ENCODE measurements at places on chromosomes 2 and 18. TPM values are rescaled to one million over a fixed set of nuclear protein-coding genes. Genes with fewer than 3 reads are reported as not detected.

GALNT14 gene
- 0.90 TPM for total RNA-seq

- peaks cover 80% of the 10 kb centered on the region for H3K36me3 ChIP-seq
- H3K4me1 ChIP-seq: peaks cover 20% of the 10 kb centered on the region
- no peak overlapping the region for H3K4me3 ChIP-seq
- no peak overlapping the region for H3K27ac ChIP-seq
These were observed 62.6 kb downstream of the TRAPPC8 start for GRCh38 chr18:31880186-31880898.

GRCh38 chr18:48607056-48607984 lies 68.5 kb downstream of the CTIF start:
- no peak for DNase-seq
- H3K27me3 ChIP-seq: no peaks in the 10 kb centered on the region
- H3K4me1 ChIP-seq: no peaks in the 10 kb centered on the region
- no peak overlapping the region for H3K4me3 ChIP-seq
- no peak overlapping the region for H3K27ac ChIP-seq

GRCh38 chr2:241267249-241268067 lies 48.0 kb downstream of the HDLBP start:
- H3K4me1 ChIP-seq: peaks cover 29% of the 10 kb centered on the region
- no peaks in the 10 kb centered on the region for H3K27me3 ChIP-seq
- H3K27ac ChIP-seq: no peak overlapping the region
- peaks cover 60% of the 10 kb centered on the region for H3K36me3 ChIP-seq
- DNase-seq: no peak

- H3K4me3 ChIP-seq: peak overlapping the region; percentile 89
- DNase-seq: peak; percentile 76
- peak overlapping the region; percentile 97 for H3K27ac ChIP-seq
- H3K27me3 ChIP-seq: no peaks in the 10 kb centered on the region
These were observed 997 bp upstream of the TGIF1 start for GRCh38 chr18:3448838-3449511.

ARPC2 gene
- total RNA-seq: 639 TPM

DNA sequence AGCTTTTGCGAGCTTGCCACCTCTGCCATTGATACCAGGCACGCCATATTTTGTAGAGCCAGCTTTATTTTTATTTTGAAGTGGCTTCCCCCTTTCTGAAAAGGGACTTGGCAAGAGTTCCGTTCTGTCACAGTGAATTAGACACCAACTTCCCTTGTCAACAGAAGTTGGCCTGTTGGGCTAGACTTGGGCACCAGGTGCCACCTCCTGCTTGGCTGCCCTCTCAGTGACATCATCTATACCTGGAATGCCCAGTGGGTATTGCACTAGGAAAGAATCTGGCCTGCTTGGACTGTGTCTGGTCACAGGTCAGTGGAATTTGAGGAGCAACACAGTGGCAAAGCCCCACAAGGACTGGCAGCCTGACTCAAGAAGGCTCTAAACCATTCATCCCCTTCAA lies 101.0 kb downstream of the BCL2L11 start:
- H3K4me1 ChIP-seq: no peaks in the 10 kb centered on the region
- no peak overlapping the region for H3K27ac ChIP-seq
- no peak for DNase-seq
- no peaks in the 10 kb centered on the region for H3K36me3 ChIP-seq
- no peak overlapping the region for H3K4me3 ChIP-seq
